ENCODE measurements at places on chromosomes 5 and 9.
A peak's percentile ranks its signal among the peaks of the same experiment; 100 is the strongest.

- DNase-seq: no peak
Observed at GRCh38 chr9:81981883-81982282, 6.7 kb upstream of the SPATA31D1 start.

DNA sequence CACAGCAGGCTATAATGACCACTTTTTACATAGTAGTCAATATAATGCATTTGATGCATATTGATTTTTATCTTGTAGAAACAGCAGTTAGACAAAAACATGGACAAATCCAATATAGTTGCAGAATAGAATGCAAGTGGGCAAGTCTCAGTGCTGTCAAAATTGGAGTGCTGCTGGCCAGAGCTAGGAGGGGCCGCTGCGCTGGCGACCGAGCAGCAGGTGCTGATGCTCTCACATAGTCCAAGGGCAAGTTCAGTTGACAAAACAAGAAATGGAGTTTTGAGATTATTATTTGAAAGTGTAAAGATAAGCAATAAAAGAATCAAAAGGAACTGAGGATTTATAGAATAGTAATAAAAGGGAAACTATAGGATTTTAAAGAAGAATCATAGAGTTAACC lies 60.6 kb upstream of the CDK20 start:
- no peak for DNase-seq

DNA sequence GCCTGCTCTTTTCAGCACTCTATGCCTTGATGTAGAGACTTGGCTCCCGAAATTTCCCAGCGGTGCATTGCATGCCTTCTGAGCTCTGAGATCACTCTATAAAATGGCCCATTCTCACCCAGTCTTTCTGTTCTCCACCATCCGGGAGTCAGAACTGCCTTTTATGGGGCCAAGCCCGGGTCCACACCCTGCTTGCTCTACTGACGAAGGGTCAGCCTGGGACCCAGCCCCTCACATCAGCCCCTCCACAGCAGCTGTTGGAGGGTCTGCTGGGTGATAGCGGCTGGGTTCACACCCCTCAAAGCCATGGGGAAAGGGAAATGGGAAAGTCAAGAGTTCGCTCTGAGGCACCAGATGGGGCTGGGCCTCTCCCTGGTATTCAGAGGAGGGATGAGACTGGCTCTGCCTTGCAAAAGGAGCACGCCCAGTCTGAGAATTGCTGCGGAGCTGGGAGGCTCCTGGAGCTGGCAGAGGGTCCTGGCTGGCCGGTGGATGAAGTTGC lies 66.0 kb upstream of the ORM1 start:
- DNase-seq: no peak

GRCh38 chr5:126016256-126016655 lies 407.0 kb upstream of the GRAMD2B start:
- peak; percentile 33 for DNase-seq

GRCh38 chr5:126023994-126024441 lies 399.2 kb upstream of the GRAMD2B start:
- DNase-seq: no peak

DNA sequence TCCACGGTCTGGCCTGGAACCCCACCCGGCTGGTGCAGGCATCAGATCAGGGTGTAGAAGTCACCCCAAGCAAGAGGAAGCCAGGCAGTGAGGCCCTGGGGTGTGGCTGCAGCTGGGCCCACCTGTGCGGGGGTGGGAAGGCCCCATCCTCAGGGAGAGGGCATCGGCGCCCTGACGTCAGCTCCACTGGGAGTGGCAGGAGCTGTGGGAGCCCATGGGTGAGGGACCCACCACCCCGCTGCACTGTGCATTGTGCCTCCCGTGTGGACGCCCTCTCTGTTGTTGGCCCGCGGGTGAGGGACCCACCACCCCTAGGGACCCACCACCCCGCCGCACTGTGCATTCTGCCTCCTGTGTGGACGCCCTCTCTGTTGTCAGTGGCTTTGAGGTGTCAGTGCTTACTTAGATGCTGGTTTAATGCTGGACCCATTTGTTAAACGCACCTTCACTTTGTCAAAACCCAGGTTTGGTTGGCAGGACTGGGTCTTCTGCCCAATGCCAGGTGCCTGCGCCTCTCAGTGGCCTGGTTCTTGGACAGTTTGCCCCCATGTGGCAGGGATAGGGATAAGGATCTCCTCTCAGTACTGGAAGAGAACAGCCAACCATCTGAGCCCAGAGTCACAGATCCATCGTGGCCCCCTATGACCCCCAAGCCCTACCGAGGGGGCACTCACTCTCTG lies 6.9 kb upstream of the EXOC3 start:
- DNase-seq: no peak

- no peak for DNase-seq
Observed at GRCh38 chr9:134247918-134248631, 78.2 kb upstream of the RXRA start.

- peak; percentile 90 for DNase-seq
Observed at GRCh38 chr5:2797160-2797559, 45.7 kb upstream of the IRX2 start.

GRCh38 chr5:142726188-142726731 lies 40.4 kb upstream of the FGF1 start:
- DNase-seq: no peak

DNA sequence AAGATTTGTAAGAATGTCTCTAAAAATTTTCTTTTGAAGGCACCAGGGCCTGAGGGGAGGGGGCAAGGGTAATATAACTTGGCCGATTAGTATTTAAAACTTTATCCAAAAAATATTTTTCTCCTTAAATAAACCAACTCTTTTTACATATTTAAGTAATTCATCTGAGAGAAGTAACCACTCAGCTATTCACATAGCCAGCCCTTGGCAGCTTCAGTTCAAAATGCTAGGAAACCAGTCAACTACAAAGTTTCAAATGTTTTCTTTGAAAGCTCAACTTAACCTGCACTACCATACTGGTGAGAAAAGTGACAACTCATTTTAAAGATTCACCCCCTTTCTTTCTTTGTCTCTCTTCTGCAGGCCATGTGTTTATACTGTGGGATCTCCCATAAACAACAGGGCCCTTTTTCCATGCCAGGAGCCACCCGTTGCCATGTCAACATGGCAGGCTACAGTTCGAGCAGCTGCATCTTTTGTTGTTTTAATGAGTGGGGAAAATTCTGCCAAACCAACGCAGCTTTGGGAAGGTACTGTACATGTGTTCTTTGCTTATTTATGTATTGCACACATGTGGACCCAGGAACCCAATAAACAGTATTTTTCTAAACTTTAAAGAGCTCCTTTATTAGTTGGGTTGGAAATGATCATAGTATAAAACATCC lies 46.3 kb downstream of the AOPEP start:
- DNase-seq: peak; percentile 84

- DNase-seq: no peak
Observed at GRCh38 chr5:61098251-61098995, 63.8 kb downstream of the SMIM15 start.

DNA sequence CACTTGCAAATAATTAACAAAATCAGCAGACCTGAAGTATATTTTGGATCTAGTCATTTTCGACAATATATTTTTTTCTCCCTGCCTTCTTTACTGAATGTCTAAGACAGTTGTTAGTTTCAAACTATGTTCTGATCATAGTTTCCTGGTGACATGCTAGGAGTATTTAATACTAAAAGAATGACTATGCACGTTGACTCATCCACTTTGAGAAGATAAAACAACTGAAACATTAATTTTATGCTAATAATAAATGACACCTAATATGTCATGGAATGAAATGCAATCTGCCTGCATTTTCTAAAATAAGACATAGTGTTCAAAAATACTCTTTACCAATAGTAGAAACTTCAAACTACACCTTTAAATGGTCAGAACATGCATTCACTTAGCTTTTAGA lies 2123.7 kb upstream of the C9orf72 start:
- DNase-seq: no peak

GRCh38 chr5:113612060-113612496 lies 98.6 kb downstream of the YTHDC2 start:
- peak; percentile 23 for DNase-seq

- DNase-seq: peak; percentile 67
Observed at GRCh38 chr9:79300068-79300467, 271.7 kb upstream of the TLE4 start.

All from NCI-H774 (cell line).